ENCODE measurements at places on chromosomes 7 and 10.
A peak's percentile ranks its signal among the peaks of the same experiment; 100 is the strongest.

DNA sequence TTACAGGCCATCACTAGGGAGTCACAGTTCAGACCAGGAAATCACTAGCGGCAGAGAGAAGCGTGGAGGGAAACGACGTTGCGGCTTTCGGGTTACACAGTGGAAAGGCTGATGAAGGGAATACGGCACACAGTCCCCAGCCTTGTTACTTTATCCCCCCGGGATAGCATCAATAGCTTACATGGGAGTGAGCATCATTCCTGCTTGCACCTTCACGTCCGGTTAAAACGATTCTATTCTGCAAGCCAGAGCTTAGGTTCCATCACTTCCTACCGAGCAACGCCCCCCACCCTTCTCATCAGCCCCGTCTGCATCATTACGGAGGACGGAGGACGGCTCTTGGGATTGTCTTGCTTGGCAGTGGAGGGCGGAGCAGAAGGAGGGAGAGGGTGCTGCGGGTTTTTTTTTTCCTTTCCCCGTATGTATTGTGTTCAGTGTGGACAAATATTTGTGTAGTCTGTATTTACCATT lies 124.9 kb downstream of the CLEC2L start:
- no peak for DNase-seq

GRCh38 chr7:17132726-17133125 lies 165.7 kb upstream of the AHR start:
- no peak for DNase-seq

DNA sequence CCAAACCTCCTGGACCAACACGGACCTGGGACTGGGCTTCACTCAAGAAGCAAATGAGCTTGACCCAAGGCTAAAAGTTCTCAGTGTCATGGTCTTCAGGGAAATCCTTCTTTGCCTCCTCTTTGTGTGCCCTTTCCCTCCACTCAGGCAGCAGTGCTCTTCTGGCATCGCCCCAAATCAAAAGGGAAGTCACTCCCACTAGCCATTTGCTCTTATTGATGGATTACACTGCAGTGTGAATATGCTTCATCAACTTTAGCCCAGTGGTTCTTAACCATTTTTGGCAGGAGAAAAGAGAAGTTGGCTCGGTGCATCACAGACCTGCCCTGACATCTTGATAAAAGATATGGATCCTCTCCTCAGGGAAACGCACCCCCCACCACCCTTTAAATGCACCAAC lies 19.2 kb upstream of the IKZF1 start:
- no peak for DNase-seq

- DNase-seq: no peak
Observed at GRCh38 chr10:29099001-29099400, 189.9 kb upstream of the LYZL1 start.

DNA sequence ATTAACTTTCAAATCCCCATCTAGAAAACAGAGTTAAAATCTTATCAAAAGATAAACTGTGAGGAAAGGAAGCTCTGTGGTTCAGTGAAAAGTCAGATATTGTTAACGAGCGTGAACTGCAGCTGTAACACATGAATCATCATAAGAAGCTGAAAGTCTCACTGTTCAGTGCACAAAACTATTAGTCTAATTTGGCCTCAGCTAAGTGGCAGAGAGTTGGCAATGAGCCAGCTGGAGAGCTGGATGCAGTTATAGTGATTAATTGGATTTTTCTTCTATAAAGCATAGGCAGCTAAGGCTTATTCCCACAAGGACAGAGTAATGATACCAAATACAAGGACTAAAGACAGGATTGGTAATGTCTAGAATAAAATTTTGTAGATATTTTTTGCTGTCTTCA lies 101.1 kb upstream of the ABCB5 start:
- no peak for DNase-seq

DNA sequence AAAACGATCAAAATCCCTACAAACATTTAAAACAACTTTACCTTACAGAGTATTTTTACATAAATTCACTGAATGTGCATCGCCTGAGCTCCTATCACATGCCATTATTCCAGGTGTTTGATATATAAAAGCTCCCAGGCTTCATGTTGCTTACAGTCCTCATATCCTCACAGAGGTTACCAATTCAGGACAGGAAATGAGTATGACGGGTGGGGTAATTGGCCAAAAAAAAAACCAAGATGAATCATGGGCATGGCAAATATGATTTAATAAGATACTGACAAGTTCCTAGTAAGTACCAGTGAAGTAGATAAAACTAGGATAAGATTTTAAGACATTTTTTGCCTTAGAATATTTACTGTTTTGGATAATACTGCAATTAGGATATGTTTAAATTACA lies 135.8 kb downstream of the KMT2E start:
- DNase-seq: no peak

- DNase-seq: no peak
Observed at GRCh38 chr10:78337646-78338391, 304.2 kb downstream of the RPS24 start.

GRCh38 chr7:73970801-73971229 lies 57.2 kb upstream of the ELN start:
- no peak for DNase-seq

- DNase-seq: no peak
Observed at GRCh38 chr7:156019776-156020565, 207.7 kb upstream of the SHH start.

- DNase-seq: no peak
Observed at GRCh38 chr7:96273716-96274115, 48.2 kb downstream of the SLC25A13 start.

DNA sequence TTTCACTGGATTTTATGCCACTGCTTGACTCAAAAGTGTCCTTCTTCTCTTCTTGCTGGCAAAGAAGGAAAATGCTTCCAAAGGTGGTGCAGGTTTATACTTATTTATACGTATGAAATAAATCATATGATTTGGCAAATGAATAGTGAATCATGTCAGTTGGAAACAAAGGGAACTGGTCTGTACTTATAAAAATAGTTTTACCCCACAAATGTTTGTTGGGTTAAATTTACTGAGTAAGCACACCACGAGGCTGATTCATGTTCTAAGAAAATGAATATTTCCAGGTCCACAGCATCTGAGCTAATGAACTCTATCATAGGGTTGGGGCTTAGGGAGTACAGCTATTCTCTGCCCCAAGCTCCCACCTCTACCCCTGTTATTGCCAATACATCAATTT lies 232.2 kb downstream of the TRIL start:
- no peak for DNase-seq

DNA sequence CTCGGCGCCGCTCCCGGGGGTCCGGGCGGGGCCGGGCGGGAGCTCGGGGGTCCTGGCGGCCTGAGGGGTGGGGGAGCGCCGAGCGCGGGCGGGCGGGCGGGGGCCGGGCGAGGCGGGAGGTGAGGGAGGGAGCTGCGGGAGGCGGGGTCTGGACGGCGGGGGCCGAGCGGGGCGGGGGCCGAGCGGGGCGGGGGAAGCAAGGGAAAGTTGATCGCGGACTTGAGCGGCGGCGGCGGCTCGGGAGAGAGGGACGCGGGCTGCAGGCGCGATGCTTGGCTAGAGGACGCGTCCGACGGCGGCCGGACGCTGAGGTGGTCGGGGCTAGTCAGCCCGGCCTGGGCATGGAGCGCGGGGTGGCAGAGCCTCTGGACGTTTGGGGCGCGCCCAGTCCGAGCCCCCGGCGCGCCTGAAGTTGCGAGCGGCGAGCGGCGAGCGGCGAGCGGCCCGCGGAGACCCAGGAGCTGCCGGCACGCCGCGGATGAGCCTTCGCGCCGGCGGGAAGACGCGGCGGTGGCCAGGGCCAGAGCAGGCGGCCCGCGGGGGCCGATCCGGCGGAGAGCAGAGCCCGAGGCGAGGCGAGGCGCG lies at the start of gene CDH23:
CDH23 (plus strand) TSS at position 210 of the 585 bp plus-strand sequence. CDS start 42,912 bp downstream, outside the sequence.
- DNase-seq: no peak

GRCh38 chr10:36236341-36236740 lies 594.2 kb upstream of the FZD8 start:
- no peak for DNase-seq

DNA sequence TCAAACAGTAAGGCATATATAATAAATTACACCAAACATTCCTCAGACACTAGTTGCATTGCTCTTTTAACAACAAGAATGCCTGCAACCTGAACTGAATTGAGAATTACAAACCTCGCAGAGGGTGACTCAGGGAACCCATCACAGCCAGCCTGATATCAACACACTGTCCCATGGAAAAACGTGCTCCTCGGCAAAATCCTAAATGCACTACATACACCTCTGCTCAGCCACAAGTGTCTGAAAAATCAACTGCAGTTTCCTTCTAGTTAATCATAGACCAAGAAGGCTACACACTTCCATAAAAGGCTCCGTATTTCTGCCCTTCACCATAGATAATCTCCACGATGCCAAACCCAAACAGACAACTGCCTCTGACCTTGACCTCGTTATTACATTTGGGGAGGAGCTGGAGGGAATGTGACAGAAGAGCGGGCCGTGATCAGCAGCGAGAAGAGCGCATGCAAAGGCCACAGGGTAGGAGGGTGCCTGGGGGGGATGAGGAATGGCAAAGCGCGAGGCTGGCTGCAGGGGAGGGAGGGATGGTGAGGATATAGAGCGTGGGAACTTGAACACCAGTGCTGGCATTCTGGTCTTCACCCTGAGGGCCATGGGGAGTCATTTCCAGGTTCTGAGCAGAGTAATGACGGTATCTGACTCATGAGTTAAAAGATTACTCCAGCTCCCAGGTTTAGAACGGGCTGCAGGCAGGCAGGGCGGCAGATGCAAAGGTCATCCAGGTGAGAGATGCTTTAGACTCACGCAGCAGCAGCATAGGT lies 201.9 kb upstream of the FRMD4A start:
- peak; percentile 15 for DNase-seq

GRCh38 chr7:44987457-44987856 lies 8.6 kb upstream of the MYO1G start:
- no peak for DNase-seq

DNA sequence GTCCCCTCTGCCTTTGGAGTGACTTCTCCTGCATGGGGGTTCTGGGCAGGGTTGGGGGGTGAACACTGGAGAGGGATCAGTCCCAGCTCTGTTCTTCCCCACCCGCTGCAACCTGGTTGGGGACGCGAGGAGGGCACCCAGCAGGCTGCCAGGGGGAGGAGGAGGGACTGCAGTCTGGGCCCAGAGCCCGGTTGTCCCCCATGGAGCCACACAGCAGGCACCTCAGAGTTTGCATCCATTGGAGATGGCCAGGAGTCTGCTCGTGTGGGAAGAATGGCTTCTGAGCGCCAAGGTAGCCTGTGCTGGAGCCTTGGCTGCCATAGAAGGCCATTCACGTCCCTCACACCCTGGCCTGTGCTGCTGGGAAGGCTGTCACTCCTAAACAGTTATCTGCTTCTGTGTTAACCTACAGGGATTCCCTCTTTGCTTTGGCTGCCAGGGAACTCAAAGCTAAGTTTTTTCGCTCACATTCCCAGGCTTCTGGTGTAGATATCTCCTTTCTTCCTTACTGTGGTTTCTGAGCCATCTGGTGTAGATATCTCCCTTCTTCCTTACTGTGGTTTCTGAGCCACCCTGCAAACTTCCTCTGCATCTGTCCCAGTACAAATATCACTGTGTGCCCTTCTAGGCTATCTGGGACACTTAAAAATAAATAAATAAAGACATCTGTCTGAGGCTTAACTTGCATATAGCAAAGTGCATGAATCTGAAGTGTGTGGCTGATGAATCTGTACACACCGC lies 133.7 kb downstream of the LHPP start:
- no peak for DNase-seq

GRCh38 chr7:94738071-94738470 lies 82.1 kb upstream of the SGCE start:
- no peak for DNase-seq

GRCh38 chr10:125027871-125028869 lies 86.2 kb downstream of the ZRANB1 start:
- no peak for DNase-seq

- no peak for DNase-seq
Observed at GRCh38 chr10:126376956-126377355, 11.3 kb downstream of the ADAM12 start.

DNA sequence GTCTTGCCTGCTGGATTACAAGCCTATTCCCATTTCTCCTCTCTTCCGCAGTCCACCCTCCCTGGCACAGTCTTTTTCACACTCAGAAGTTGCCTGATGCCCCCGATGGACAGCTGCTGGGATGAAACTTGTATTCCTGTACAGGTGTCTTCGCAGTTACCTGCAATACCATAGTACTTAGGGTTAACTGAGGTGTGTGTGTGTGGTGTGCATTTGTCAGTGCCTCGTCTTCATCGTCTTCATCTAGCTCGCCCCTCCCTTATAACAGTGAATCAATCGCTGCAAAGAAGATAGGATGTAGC lies 11.0 kb downstream of the NXPH1 start:
- no peak for DNase-seq

- no peak for DNase-seq
Observed at GRCh38 chr10:130424418-130424817, 288.2 kb downstream of the GLRX3 start.

GRCh38 chr10:125857185-125857760 lies 23.8 kb downstream of the DHX32 start:
- DNase-seq: no peak

Measured in activated CD8-positive, alpha-beta T cell treated with anti-CD3 and anti-CD28 coated beads, Interleukin-2, amount 10 ng/mL, durations not matched to agents 7 days and 5 days (primary cell).